ENCODE measurements at places on chromosomes 1 and 21.

GRCh38 chr1:200909071-200909470 lies 14.4 kb downstream of the INAVA start:
- no peak for DNase-seq

- no peak for DNase-seq
Measured at GRCh38 chr1:22876359-22877111, 96.1 kb downstream of the LACTBL1 start.

DNA sequence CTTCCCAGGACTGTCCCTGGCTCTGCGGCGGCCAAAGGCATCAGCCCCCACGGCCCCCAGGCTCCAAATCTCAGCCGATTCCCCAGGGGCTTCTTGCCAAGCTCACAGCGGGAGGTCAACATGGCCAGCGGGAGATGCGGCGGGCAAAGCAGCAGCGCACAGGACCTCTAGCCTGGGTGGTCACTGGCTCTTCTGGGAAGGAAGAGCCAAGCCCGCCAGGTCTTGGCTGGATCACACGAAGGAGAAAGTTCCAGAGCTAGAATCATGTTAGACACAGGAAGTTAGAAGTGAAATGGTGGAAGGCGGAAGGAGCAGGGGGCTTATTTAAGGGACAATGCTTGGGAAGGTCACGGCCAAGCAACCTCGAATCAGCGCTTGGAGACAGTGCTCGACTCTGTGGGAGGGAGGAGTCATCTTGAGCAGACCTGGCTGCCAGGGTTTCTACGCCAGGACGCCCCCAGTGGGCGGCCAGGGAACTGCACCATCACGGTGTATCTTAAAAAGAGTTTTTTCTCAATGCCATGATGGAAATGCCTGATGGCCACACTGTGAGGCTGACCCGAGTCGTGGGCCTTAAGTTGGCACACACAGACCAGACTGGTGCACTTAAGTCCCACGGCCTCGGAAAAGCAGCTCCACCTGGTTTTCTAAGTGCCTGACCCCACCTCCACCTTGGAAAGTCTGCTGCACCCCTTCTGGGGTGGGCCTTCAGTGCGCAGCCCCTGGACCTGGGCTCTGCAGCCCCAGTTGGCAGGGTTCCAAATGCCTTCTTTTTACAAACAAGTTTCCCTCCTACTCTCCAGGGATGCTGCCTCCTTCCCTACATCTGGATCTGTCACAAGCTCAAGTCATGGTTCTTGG lies 29.3 kb downstream of the SLC66A1 start:
- peak; percentile 85 for DNase-seq

DNA sequence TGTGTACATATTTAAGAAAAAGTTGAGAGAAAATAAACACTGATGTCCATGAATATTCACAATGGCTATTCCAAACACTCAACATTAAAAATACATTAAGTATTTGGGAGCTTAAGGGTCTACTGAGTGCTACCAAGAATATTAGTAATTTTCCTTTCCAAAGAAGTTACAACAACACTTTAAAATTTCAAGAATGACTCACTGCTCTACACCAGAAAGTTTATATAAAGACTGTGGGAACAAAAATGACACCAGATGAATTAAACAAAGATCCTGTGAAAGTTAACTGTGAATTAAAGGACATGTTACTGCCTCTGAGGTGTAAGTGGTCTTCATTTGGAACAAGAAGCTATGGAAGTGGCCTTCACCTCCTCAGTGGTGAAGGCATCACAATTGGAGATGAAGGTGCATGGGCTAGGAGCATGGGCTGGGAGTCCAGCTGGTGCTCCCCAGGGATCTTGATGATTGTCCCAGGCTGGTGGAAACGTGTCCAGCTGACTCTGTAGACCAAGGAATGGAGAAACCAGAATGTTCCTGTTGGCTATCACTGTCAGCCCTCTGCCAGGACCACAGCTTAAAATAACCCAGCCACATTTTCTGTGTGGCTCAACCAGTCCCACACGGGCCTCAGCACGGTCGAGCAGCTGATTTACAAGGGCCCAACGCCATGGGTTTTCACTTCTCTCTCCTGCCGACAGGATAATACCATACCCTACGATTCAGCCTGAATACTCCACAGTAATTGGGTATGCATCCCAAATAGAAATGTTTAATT lies 28.8 kb downstream of the TAF5L start:
- no peak for DNase-seq

DNA sequence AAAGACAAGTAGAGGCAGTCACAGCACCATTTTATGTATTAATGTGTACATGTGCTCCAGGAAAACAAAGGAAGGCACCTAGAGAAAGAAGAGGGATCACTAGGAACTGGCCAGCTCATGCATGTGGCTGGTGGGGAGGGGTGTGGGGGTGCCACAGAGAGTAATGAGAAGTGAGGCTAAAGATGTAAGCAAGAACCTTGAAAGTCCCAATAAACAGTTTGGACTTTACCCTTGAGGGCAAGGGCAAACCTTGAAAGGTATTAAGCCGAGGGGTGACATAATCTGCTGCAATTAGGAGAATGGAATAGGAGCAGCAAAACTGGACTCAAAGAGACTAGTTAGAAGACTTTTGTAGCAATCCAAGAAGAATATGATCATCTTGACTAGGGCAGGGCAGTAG lies 51.5 kb downstream of the ERI3 start:
- no peak for DNase-seq

GRCh38 chr1:179817789-179818188 lies 59.8 kb downstream of the TOR1AIP2 start:
- DNase-seq = no peak

GRCh38 chr1:147504801-147505311 lies 36.4 kb upstream of the BCL9 start:
- DNase-seq = no peak

DNA sequence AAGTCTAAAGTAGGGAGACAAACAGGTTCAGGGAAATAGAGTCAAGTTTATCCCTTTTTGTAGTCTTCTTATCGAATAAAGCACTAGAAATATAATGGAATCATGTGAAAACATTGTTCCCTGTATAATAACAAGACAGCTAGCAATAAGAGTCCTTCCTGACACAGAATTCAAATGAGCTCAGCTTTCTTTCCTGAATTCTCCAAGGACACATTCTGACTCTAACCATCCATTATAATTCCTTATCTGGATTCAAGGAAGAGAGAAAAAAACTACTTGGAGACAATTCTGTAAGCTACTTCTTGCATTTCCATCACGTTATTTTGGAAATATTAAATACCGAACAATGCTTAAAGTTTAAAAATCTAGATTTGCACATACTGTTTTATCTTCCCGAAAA lies 58.8 kb downstream of the ANKRD13C start:
- DNase-seq = no peak

DNA sequence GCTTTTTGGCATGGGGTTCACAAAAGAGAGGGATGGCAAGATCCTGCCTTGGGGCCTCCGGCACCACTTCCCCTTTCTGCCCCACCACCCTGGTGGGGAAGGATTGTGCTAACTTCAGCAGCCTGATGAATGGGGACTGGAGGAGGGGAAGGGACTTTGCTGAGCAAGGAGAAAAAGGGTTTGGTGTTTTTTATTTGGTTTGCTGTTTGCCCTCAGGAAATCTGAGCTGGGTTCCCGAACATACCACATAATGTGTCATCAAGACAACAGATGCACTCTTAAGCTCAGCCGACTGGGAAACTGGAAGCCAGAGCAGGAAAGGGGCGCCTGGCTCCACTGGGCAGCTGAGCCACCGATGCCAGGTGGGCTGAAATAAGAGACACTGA lies 19.8 kb downstream of the OLFML2B start:
- no peak for DNase-seq

DNA sequence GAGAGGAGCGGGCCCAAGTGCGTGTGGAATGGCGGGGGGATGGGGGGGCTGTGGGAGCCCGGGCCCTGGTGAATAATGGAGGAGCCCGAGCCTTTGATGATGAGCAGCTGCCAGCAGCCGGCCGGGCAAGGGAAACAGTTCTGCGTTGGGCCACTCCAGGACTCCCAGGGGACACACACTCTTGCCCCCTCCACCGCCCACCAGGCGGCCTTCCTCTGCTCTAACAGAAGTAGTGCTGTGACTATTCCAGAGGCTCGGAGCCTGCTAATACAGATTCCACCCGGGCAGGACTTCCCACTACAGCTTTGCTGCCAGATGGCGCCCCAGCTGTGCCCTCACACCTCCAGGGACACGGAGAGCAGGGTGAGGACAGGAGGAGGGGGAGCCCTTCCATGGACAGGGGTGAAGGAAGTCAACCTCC lies 48.2 kb upstream of the LRP8 start:
- DNase-seq = no peak

GRCh38 chr1:109850194-109850593 lies 60.5 kb upstream of the CSF1 start:
- DNase-seq = no peak

DNA sequence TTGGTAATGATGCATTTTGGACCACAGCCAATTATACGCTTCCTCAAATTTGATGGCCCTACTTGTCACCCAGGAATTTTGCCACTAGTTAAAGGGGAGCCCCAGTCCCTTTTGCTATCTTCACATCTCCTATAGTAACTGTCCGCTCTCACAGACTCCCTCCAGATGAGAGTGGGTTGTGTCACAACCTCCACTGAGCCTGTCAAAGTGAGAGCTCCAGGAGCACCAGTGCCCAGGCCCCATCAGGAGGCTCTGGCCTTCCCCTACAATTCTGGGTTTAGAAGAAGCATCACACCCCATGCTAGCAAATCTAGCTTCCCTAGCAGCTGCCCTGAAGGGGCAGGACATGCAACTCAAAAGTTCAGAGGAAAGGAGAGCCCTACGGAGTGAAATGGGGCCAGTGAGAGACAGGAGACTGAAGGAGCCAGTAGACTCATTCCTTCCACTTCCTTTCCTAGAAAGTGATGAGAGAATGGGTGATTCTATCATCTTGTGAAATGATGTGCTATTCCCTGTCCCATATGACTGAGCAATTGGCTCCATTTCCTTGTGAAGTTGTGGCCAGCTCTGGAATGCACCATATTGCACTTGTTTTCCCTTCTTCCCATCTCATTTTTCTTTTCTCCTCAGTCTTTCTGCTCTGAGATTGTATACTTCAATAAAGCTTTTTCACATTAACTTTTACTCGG lies 541.3 kb downstream of the DPYD start:
- no peak for DNase-seq

DNA sequence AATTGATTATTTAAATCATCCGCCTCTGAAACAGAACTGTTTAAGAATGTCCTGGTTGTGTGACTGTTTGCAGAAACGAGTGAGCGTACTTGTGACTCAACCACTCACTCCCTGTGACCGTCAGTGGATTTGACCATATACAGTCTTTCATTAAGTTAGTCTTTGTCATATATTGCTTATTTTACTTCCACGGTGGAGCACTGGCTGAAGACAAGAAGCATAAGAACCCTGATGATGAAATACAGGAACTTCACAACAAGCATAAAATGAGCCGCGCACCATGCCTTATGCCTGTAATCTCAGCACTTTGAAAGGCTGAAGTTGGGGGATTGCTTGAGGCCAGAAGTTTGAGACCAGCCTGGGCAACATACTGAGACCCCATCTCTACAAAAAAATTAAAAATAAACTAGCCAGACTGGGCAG lies 194.0 kb downstream of the TOMM20 start:
- no peak for DNase-seq

DNA sequence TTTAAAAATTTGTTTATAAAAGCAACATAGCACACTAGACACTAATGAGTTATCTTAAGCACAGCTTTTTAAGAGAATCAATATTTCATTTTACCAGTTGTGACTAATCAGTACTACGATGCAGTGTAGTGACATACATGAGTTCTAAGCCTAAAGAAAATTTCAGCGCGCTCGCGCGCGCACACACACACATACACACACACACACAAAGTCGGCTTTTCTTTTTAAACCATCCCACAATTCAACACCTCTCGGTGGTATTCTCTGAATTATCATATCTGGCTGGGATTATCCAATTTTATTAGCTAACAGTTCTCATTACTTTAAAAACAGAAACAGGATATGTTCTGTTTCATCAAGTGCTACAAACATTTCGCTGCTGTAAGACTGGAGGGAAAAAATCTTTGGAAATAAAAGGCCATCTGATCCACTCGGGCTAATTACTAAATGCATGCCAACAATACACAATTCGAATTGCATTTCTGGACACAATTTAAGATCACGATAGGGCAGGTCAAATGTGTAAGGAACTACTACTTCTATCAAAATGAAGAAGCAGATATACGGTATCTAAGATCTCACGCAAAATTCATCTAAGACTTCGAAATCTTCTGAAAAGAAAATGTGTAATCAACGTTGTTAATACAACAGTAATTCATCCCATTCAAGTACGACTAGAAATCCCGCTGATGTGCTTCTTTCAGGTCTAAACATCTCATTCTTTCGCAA lies 1.2 kb downstream of the TUT4 start:
- DNase-seq = peak; percentile 34

DNA sequence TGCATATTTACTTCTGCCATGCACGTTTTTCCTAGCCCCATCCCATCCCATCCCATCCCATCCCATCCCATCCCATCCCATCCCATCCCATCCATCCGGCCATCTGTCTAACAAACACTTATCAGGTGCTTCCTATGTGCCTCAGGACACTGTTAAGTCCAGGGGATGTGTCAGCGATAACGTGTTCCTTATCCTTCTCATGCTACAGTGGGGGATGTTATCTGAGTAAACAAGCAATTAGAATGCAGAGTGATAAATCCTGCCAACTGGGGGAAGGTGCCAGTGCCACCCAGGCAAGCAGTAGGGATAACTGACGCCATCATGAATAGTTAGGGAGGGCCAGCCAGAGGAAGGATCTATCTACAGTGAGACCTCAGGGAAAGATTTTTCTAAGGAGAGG lies 304.2 kb downstream of the CAMTA1 start:
- no peak for DNase-seq
